Central memory CD4-positive, alpha-beta T cell (primary cell): ENCODE measurements at places on chromosomes 3 and 15.

- no peak for DNase-seq
These were observed 403.9 kb downstream of the MECOM start for GRCh38 chr3:169259661-169260060.

- no peak for DNase-seq
These were observed 983 bp upstream of the ALAS1 start for GRCh38 chr3:52196977-52197376.

GRCh38 chr15:48052946-48053345 is 67.8 kb upstream of the SLC24A5 start:
- no peak for DNase-seq

GRCh38 chr3:50172626-50173220 is 17.6 kb downstream of the SEMA3F start:
- no peak for DNase-seq

DNA sequence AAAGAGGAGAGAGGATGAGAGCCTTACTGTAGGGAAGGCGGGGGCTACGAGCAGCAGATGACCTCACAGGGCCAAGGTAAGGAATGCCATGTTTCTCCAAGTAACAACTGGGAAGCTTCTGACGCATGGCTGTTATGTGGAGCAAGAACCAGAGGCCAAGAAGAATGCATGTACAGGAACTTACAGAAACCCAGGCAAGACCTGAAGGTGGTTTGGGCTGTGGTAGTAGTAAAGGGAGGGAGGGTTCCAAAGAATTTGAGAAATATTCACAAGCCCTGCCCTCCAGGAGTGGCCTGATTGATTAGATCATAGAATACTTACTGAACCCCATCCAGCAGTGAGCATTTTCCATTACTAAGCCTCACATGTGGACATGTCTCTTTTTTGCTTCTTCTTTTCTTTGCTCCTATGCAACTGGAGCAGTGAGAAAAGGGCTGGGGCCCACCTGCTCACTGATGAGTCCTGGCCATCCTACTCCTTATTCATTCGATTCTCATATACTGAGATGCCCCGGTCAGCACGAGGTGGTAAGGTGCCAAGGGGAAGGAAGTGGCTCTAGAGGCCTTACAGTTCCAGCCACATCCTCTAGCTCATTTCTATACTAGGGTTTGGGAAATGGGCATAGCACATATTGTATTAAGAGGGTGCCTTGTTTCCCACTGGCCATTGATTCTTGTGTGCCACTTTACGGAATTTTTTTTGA is 8.3 kb upstream of the SLC12A8 start:
- no peak for DNase-seq

DNA sequence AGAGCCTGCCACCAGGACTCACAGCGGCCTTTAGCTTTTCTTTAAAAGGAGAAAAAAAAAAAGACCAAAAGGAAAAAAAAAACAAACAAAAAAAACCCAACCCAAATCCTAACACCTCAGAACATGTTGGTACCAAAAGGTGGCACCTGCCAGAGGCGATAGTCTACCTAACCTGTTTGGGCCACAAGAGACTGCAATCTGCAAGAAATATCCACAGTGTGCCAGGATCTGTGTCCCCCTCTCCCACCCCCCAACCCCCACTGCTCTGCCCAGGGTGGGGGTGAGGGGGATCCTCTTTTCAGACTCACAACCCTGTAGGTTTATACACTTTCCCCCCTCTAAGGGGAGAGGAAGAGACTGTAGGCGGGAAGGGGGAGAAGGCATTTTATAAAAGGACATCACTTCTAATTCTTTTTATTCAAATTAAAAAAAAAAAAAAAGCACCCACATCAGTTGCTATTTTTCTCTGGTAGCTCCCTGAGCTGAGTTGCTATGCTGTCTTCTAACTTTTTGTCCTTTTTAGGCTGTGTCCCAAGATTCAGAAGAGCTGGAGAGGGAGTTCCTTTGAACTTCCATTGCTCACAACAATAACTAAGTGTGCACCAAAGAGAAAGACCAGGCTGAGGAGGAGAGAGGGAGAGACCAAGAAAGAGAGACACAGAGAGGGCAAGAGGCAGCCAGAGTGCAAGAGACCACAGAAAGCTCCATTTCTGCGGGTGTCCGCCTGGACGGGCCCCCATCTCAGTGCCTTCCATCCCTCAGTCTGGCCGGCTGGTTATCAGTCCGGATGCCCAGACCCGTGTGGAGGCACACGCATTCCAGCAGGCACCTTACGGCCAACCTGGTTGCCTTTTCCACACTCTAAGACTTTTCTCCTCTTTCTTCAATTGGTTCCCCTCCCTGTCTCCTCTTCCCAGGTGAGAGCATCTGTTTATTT is 48.9 kb downstream of the TLE3 start:
- DNase-seq: no peak

DNA sequence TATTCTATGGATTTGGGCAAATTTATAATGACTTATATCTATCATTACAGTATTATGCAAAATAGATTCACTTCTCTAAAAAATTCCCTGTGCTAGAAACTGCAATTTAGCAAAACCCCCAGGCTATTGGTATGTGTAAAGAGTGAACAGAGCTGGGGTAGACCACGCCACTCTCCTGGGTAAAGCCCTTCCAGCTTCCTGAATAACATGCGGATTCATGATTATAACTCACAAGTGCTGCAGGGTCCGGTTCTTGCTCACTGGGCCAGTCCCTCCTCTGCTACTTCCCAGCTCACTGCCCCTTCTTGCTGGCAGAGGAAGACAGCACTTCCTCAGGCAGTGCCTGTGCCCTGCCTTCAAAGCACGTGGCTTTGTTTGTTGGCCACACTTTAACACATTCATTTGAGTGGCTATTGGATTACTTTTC is 4.1 kb downstream of the CD80 start:
- DNase-seq: no peak

- no peak for DNase-seq
These were observed 22.5 kb downstream of the CCDC33 start for GRCh38 chr15:74258456-74259291.

- DNase-seq: no peak
These were observed 163.1 kb upstream of the HES1 start for GRCh38 chr3:193972832-193973231.

DNA sequence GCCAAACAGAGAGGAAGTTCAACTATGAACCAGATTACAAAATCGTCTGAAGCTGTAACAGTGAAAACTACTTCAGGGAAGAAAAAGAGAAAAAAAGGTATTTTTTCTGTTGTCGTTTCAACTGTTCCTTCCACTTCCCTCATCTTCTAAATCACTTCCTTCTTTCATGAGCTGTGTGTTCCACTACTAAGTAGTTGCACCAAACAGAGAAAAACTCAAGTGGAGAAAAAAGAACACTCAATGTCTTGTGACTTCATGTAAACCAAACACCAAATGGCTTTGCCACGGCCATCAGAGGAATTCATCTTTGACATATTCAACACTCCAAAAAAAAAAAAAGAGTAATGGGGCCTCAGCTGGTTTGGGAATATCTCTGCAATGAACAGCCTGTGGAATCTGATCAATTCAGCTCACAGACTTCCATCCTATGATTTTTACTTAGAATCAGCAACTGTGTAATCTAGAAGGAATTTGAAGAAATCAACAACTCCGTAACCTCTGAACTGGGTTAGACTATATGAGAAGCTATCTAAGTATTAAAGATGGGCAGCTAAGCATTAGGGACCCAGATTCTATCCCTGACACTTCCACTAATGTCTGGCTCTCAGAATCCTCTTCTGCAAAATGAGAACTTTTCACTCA is 47.5 kb upstream of the RNF7 start:
- no peak for DNase-seq

DNA sequence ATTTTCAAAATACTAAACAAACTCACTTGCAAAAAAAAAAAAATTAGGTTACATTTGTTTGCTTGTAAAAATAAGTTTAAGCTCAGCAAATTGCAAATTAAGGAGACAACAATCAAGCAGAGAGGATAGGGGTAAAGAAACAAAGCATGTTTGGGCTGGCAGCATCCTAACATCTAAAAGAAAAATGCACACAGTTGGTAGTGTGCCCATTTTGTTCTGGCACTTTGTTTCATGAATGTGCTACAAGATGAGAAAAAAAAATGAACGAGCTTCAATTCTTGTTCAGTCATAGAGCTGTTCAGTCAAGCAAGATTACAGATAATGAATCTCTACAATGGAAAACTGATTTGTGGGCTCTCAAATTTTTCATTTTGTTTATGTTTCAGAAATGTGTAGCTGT is 17.7 kb upstream of the ZBBX start:
- no peak for DNase-seq

DNA sequence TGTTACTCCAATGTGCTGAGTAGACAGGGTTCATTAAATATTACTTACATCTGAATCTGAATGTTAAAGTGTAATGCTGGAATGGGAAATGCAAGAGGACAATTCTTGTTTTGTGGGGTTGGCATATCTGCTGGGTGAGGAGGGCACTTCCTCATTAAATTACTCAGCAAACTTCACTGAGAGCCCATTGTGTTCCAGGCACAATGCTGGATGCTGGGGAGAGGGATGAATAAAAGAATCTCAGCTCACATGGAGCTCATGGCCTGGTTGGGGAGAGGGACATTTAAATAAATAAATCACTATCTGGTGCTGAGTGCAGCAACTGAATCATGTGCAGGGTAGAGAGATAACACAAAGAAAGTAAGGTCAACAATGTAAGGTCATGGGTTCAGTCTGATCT is 199.2 kb upstream of the CFAP20DC start:
- DNase-seq: no peak

DNA sequence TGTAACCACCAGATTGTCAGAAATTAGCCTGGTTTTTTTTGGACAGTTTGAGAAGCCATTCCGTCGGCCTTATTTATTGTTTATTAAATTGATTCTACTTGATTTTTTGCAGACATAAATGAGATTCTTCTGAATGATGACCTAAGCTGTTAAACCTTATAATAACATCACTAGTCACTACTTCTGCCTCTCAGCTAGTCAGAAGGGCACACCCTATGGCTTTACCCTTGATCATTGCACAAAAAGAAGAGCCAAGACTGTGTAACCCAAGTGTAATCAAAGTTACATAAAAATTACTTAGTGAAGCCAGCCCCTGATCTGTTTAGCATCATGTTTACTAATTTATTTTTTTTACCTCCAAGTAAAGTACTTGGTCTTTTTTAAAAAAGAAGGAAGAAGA is 64.3 kb downstream of the CHL1 start:
- no peak for DNase-seq

DNA sequence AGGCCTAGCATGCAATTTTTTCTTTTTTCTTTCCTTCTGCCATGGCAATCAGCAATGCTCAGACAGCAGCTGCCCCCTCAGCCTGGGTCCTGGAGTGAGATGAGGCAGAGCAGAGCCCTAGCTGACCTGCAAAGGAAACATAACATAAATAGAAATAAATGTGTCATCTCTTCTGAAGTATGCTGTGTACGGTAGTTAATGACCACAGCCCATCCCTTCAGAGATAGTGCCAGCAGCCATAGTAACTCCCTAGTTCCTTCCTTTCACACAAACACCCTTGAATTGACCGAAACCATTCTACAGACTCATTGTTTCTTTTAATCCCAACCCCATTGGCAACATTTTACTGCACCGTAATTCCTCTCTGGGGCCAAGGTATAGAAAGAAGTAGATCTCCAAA is 8.4 kb upstream of the CD47 start:
- DNase-seq: no peak

- no peak for DNase-seq
These were observed 15.4 kb downstream of the TGM5 start for GRCh38 chr15:43251185-43251870.

DNA sequence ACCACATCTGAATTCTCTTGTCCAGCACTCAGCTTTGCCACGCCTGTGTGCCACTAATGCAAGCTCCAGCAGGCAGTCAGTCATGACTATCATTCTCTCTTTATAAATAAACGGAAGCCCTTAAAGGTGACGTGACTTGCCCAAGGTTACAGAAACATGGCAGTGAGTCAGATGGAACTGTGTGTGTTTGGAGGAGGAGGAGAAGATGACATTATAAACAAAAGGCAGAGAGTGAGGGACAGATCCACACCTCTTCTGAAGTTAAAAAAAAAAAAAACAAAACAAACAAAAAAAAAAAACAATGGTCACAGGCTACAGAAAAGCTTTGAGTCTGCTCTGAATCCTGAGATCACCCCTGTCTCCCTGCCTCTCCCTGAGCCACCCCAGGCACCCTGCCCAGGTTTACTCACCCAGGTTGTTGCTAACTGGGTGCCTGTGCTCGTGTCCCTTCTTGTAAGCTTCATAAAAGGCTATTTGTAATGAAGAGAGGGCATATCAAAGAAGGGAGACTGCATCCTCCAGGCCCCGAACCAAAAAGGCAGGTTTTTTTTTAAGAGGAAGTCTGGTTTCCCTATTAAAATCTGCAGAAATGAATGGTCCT is 119.7 kb upstream of the PHLDB2 start:
- no peak for DNase-seq

DNA sequence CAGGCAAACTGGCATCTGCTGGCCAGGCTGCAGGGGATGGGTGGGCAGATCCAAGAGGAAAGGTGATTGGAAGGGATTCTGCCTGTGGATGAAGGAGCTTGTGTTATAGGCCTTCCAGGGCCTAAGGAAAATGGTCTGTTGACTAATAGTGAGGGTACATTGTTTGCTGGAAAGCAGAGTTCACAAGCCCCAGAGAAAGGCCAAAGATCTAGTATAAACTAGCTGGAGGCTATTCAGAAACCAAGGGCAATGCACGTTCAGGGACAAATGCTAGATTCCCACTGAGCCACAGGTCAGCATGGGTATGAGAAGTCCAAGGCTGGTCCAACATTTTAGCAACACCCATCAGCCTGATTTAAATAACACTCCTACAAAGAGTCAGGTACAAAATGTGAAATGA is 74.7 kb downstream of the FBN1 start:
- no peak for DNase-seq

DNA sequence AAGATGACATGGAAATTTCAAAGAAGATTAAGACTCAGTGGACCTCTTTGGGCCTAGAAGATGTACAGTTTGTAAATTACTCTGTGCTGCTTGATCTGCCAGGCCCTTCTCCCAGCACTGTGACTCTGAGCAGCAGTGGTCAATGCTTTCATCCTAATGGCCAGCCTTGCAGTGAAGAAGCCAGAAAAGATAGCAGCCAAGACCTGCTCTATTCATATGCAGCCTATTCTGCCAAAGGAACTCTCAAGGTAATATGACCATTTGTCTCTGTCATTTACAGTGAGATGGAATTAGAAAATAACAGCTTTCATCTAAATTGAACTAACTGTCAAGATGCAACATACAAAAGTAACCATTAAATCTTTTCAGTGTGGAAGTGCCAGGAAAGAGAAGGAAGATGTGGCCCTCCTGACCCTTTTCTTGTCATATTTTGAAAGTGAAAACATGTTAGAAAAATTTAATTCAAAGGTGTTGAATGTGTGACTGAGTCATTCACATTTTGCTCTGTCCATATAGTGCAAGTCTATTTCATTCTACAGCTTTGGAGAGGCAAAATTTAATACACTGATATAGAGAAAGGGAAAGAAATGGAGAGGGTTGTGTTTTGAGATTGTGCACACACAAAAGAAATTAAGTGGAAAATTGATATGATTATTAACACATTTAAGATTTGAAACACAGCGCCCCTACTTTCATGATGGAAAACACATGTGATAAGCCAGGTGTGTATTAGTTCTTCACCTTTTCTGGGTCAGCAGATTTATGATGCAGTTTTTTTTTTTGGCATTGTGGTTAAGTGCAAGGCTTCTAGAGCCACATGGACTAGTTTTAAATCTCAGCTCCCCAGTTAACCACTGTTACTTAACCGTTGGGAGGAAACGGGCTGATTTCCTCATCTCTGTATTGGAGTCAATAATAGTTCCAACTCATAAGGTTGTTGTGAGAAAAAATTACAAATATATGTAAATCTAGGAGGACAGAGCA is 375.1 kb downstream of the NAALADL2 start:
- DNase-seq: no peak
